Umbilical cord (tissue), 2 donors: ENCODE measurements at places on chromosomes 4 and X. TPM values are rescaled to one million over a fixed set of nuclear protein-coding genes. Genes with fewer than 3 reads are reported as not detected.

- peak; percentile 85 for DNase-seq
Observed at GRCh38 chr4:158809611-158810486, 41.0 kb downstream of the FNIP2 start.

DNA sequence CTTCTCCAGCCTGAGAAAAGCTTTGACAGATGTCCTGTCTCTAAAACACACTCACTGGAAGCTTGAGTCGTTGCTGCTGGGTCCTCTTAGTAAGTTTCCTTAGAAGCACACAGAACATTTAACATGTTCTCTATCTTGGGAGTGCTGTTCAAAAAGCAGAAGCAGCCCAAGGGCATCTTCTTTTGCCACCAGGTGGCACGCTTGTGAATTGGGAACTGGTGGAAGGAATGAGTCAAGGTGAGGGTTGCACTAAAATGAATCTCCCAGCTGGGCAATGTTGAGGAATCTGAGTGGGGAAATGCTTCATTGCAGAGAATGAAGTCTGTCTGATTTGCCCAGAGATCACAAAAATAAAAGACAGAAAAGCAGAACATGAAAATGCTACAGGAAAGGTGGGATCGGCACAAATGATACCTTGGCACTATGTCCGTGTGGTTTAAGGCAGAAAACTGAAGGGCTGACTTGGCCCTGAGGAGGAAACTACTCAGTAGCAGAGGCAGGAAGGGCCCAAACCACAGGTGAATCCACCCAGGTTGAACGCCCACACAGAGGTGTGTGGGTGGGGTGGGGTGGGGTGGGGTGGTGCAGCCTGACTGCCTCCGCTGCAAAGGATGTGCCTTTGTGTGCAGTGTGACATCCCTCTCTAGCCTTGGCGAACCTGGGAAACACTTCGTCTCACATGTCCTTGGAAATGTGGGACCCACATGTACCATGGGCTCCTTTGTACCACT is 26.0 kb downstream of the KIT start:
- no peak for DNase-seq

Gene F8A1
- 0.96 TPM for total RNA-seq

Gene CC2D2A
- 65.7 TPM for total RNA-seq

Gene CRLF2
- total RNA-seq: 3.9 TPM

GRCh38 chrX:120316587-120317283 is 5.5 kb upstream of the TMEM255A start:
- DNase-seq: no peak

Gene TRPC5OS
- 4.8 TPM for total RNA-seq

DNA sequence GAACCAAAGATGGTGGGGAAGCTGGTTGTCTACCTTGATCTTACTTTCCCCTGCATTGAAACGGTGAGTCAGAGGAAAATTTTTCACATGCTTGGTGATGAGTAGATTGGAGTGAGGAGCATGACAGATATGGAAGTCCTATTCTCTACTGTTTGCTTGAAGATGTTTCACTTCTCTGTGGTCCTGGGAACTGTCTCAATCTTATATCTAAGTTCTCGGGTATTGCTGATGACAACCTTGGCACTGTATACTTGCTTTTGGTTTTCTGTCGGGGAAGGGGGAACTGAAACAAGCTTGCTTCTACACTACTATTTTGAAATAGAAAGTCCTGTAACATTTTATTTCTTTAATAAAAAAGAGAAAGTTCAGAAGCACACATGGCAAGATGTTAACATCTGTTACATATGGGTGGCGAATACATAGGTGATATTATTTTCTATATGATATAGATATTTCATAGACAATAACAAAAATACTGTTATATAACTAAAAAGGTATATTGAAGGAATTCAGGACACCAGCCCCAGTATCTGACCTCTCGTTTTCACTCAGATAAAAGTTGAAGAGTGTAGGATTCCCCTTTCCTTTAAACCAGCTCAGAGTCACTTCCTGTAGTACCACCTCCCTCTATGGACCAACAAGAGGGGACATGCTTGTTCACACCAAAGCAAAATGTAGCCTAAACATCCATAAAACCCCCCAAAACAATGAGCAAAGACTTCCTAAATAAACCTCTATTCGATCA is 88.8 kb downstream of the FMR1NB start:
- DNase-seq: no peak

DNA sequence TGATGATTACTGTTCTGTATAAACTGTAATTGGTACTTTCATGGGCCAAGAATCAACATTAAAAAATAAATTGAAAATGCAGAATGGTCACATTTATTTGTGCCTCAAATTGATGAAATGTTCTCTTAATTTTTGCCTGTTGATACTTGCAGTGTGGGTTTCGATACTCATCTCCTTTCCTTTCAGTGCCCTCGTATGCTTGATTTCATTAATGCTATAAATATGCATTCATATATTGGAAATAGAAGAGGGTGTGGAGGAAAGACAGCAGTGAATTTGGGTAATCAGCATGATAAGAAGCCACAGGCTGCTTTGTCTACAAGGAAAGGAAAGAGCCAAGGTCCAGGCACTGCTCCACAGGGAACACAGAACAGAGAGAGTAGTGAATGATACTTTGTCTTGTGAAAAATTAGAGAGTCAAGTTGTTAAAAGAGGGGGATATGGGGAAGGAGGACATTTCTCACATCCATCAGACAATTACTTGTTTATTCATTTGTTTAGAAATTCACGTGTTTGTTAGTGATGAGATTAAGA is 1.0 kb upstream of the DDX60 start:
- DNase-seq: no peak

GRCh38 chrX:40827331-40827730 is 92.0 kb upstream of the MED14 start:
- no peak for DNase-seq

DNA sequence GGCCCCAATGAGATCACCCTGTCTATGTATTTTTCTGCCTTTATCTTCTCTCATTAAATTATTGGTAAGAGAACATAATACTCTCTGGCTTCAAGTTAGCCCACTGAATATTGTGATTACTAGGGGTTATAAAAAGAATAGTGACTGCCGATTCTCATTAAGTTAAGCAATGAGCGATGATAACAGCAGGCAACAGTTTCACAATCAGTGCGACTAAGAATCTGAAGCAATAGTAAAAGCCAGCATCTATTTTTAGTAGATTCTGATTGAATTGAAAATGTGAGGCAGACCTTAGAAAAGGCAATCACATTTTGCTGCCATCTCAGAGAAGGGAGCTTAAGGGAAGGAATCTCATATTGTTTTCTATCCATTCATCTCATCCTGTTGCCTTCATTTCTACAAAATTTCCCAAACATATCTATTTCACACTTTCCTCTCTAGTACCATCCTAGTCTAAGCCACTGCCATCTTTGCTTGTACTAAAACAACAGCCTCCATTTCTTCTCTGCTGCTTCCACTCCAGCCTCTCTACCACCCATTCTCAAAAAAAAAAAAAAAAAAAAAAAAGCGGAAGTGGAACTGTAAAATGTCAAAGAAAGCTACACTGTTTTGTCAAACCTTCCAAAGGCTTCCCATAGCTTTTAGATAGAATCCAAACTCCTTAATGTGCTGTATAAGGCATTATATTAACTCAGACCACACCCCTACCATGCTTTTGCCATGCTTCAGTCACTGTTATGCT is 17.4 kb downstream of the GABRA4 start:
- DNase-seq: no peak

Gene PPARGC1A
- 9.4 TPM for total RNA-seq

- DNase-seq: no peak
Observed at GRCh38 chr4:101294597-101294996, 52.7 kb downstream of the PPP3CA start.

DNA sequence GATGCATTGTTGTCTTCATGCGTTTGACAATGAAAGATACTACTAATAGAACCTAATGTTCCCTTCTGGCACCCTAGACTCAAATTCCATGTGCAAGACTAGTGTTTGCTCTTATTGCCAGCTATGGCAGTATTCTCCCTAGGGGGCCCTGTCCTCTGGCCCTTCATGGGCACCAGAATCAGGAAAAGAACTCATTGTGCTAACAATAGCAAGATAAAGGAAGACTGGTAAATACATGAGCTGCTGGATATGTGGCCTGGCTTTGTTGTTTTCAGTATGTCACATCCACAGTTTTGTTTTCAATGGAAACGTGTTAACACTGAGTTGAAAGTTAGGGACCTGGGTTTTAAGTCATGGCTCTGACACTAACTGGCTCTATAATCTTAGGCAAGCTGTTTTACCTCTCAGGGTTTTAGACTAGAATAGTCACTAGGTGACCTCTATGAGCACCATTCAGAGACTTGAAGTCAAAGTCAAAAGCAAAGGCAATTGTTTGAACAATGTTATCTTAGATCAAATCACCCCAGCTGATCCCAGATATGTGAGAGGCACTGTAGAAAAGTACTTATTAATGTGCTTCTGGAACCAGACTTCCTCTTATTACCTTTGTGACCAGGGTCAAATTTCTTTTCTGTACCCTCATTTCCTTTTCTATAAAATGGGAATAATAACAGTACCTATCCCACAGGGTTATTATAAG is 253.7 kb upstream of the DIAPH2 start:
- no peak for DNase-seq

- no peak for DNase-seq
Observed at GRCh38 chr4:47462799-47463234, 685 bp downstream of the COMMD8 start.

GRCh38 chr4:94548571-94548970 is 96.8 kb downstream of the PDLIM5 start:
- peak; percentile 77 for DNase-seq

- no peak for DNase-seq
Observed at GRCh38 chrX:10514891-10515290, 105.5 kb downstream of the MID1 start.

DNA sequence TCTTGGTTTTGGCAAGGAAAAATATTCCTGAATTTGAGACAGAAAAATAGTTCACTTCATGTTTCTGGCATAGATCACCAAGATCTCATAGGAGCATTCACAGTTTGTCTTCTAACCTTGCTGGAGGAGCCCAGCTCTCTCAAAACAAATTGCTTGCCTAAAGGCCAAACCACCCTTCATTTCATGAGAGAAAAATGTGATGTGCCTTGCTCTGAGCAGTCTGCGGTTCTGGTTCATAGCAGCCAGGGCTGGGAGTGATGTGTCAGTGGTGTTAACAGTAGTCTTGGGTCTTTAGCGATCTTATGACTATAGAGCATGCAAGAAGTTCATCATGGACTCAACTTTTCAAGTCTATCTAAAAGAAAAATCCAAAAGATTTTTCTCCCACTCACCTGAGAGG is 183.3 kb downstream of the DCLK2 start:
- no peak for DNase-seq

GRCh38 chr4:140439644-140440142 is 12.2 kb upstream of the CLGN start:
- no peak for DNase-seq
